Body of pancreas (tissue), 4 donors: ENCODE measurements at places on chromosomes 6 and 20. TPM values are rescaled to one million over a fixed set of nuclear protein-coding genes. Genes with fewer than 3 reads are reported as not detected.

DNA sequence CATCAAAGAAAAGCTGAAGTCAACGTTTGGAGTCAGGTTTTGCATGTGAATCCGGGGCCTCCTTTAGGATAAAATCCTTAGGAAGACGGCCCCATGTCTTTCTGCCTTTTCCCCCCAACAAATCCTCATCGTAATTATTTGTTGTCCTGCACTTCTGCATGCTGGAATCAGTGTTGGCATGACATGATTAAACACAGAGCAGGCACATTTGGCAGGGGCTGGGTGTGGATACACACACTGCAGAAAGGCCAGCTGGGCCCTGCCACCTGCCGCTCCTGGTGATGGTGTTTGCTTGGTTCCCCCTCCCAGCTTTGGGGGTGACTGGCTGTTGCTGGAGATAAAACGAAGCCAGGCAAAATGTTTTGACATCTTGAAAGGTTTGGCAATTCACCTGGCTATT, 46.3 kb upstream of the FOXA2 start:
- no peak overlapping the region for H3K4me3 ChIP-seq
- peak; percentile 23 for DNase-seq
- H3K4me1 ChIP-seq, result no peaks in the 10 kb centered on the region
- H3K36me3 ChIP-seq, result no peaks in the 10 kb centered on the region

DNA sequence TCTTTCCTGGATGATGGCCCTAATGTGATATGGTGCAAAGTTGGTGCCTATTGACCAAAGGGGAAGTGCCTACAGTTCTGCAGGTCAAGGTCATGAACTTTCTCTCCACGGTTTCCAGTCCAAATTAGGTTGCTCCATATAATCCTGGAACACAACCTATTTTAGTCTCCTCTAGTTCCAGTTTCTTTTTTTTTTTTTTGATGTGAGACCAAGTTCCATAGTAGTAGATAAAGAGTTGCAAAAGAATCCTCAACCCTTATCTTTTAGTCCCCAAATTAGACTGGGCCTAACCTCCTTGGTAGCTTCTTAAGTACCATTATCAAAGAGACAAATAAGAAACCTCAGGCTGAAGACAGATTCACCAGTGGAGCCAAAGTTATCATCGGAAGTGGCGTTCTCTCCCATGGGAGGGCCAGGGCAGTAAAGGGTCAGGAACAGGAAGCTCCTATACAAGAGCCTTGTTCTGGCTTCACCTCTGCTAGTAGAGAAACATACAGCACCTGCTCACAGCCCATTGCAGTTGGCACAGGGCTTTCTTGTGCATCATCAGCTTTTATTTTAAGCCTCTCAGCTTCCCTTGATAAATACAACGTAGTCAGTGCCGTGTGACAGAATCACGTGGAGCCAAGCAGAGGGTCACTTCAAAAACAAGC, 132.2 kb upstream of the RREB1 start:
- no peak overlapping the region for H3K27ac ChIP-seq
- H3K4me3 ChIP-seq, result no peak overlapping the region
- peaks cover 4% of the 10 kb centered on the region for H3K4me1 ChIP-seq
- DNase-seq, result no peak
- no peaks in the 10 kb centered on the region for H3K36me3 ChIP-seq

- H3K36me3 ChIP-seq, result no peaks in the 10 kb centered on the region
- DNase-seq, result no peak
- H3K27me3 ChIP-seq, result no peaks in the 10 kb centered on the region
- no peaks in the 10 kb centered on the region for H3K4me1 ChIP-seq
- no peak overlapping the region for H3K4me3 ChIP-seq
Measured at GRCh38 chr6:119758385-119758784, 408.8 kb upstream of the MAN1A1 start.

Gene GPR63
- 1.3 TPM for total RNA-seq
